ENCODE measurements at places on chromosomes 2 and 18.
A peak's percentile ranks its signal among the peaks of the same experiment; 100 is the strongest.

DNA sequence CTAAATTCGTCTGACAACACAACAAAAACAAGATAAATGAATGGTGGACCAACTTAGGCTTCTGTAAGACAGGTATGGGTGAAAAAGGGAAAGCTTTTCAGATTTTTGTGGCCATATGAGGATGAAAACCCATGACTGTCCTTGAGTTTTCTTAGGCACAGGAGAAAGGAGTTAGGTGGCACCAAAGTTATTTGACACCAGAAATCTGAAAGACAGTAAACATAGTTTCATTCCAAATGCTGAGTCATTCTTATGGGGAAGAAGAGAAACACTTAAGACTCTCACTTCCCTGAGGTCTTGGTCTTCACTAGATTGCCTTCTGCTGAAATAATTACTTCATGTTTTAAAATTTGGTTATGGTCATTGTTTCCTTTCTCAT lies 5.2 kb upstream of the GPD2 start:
- no peak for DNase-seq

DNA sequence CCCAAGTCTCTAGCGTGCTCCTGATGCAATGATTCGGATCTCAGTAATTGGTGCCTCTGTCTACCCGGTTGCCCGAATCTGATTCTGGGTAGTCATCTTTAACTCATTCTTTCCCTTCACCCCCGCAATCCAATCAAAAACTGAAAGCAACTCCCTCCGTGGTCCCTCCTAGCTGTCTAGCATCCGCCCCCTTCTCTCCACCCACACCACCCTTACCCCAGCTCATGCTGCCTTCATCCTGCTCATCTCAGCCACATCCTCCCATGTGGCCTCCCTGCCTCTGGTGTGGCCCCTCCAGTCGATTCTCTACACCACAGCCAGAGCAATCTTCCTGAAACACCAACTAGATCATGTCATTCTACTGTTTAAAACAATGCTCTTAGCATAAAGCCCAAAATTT lies 62.3 kb downstream of the TTC32 start:
- DNase-seq: no peak

GRCh38 chr2:197919487-197919886 lies 115.1 kb downstream of the PLCL1 start:
- no peak for DNase-seq

DNA sequence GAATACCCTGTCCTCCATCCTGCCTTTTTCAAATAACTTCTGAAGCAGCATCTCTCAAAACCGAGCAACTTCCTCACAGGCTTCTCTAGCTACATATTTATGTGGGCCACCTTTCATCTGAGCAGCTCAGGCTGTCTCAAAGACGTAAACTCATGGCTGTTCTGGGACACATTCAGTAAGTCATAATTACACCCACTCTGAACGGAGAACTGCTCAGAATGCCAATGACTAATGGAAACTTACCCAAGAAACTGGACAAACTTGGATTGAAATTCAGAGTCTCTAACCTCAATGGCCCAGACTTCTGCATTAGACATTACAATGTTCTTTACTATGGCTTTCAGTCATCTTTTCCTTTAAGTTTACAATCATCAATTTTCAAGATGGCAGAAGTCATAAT lies 145.2 kb downstream of the RAD51AP2 start:
- DNase-seq: no peak

- no peak for DNase-seq
These were observed 34.4 kb downstream of the PCARE start for GRCh38 chr2:29039718-29040480.

DNA sequence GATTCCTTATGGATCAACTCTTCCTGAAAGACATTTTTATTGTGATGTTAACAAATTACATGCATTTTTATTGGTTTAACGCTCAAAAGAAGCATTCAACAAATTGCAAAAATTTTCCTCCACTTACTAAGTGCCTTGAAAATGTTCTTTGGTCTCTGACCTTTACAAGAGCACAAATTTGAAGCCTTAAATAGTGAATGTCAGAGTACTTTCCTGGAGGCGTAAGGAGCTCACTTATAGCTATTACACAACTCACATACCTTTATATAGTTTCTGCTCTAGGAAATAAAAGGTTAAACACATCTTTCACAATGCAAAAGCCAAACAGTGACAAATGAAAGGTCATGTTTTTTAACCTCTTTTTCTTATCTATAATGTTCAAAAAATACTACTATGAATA lies 405.7 kb upstream of the ZNF804A start:
- no peak for DNase-seq

- DNase-seq: peak; percentile 68
These were observed 3.2 kb downstream of the TEKT4 start for GRCh38 chr2:94874277-94874997.

DNA sequence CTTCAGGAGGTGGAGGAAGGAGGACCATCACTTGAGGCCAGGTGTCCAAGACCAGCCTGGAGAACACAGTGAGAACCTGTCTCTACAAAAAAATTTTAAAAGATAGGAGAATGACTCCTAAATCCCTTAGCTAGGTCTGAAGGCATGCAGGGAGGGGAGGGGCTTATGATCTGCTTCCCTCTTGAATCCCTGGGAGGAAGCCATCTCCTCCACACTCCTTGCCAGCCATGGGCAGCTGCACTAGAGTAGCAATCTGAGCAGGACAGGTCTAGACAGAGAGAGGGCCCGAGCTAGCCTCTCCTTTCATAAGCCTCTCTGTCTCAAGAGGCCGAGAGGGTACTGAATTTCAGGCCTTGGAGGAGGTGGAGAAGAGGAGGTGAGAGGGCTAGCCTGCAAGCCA lies 42.5 kb downstream of the DAPL1 start:
- DNase-seq: no peak

DNA sequence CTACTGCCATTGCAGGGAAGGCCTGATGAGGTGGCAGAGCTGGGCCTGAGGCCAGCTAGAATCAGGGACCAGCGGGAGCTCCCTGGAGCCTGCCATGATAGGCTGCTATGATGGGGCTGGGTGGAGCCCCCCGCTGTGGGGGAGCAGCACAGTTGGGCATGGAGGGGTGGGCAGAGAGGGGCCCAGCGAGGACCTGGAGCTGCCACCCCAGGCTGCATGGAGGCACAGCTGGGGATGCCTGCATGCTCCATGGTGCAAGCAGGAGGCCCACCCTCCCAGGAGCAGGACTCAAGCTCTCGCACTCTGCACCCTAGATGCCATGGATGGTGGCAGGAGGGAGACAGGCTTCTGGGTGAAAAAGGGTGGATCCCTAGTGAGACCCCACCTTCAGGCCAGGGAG lies 17.8 kb upstream of the RPRD1A start:
- no peak for DNase-seq

DNA sequence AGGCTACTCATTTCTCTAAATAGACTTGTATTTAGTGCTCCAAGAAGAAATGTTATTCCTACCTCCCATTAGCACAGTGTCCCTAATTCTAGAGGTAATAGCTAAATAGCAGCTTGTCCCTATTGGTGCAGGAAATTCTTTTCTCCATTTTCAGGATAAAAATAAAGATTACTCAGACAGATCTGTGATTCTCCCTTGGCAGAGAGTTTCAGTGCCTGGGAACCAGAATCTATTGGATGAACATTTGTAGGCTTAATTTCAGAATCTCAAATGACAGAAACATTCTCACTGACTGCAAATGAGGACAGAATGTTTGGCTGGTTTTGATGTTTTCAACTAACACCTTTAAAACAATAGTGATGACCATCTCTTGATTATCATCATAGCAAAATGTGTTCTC lies 33.3 kb upstream of the LGALSL start:
- no peak for DNase-seq

GRCh38 chr2:150679456-150680120 lies 192.1 kb upstream of the RND3 start:
- no peak for DNase-seq

DNA sequence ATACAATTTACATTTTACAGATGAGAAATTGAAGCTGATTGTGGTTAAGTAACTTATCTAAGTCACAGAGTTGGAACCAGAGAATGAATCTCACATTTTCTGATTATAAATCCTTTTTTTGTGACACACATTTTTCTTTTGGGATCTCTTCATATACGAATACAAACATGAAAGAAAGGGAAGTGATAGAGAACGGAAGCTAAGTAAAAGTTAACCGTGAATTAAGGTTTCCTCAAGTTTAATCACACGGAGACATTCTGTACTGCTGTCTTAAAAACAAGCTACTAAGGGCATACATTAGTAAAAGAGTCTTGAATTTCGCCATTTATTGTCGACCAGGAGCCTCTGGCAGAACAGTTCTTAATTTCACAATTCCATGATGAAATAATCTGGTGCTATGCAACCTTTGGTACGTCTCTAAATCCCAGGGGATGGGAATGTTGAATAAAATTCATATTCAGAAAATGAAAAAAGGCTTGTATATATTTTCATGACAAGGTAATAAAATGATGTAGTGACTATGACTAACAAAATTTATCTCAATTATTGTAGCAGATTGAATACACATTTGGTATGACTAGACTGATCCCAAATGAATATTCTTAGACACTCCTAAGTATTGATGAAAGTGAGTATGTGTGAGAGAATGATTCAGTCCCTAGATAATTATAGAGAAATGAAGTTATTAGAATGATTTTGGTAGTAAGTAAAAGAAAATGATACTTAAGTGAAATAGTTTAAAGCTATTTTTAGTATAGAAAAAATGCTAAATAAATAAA lies 40.3 kb upstream of the ZSWIM2 start:
- DNase-seq: no peak

- DNase-seq: no peak
These were observed 124.9 kb downstream of the DAW1 start for GRCh38 chr2:227996366-227996765.

DNA sequence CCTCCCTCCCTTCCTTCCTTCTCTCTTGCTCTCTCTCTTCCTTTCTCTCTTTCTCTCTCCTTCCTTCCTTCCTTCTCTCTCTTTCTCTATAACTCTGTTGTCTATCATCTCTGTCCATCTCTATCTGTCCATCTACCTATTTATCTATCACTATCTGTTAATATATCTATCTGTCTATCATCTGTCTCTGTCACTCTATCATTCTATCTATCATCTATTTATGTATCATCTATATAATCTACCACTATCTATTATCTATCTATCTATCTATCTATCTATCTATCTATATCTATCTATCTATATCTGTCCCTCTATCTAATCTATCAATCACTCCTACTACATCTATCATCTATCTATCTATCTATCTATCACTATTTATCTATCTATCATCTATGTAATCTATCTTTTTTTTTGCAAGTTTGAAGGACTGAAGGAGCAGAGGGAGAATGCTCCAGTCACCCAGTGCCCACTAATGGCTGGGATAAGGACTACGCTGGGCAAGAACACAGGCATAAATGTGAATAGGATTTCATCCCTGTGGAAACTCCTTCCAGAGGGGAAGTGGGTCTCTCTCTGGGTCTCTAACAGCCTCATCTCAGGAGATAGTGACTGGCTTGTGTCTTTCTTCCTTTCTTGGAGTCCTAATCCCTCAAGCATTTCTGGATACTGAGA lies 427.0 kb downstream of the LPIN1 start:
- DNase-seq: no peak

- no peak for DNase-seq
These were observed 82.6 kb upstream of the TXNDC2 start for GRCh38 chr18:9803063-9803697.

Measured in CD4-positive, alpha-beta T cell (primary cell).